ENCODE measurements at places on chromosomes 2 and 18. TPM values are rescaled to one million over a fixed set of nuclear protein-coding genes. Genes with fewer than 3 reads are reported as not detected.

- DNase-seq = no peak
Observed at GRCh38 chr2:3522961-3523421, 3.7 kb upstream of the ADI1 start.

- no peak for DNase-seq
Observed at GRCh38 chr2:229443546-229444268, 172.6 kb upstream of the PID1 start.

DNA sequence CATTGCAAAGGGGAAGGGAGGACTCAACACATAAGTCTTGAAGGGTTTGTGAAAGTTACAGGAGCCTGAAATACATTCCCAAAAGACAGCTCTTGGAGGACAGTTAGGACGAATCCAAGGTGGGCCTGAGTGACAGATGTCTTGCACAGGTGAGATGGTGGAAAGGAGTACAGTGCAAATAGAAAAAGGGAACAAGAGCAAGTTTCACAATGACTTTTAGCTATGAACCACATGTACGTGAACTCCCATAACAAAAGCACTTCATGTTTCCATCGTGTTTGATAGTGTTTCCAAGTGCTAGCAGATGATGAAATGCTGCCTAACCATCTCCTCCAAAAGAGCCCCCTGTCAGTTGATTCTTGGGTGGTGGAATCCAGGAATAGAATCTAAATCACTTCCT lies 1.8 kb downstream of the IL18RAP start:
- no peak for DNase-seq

NOL4 gene
- total RNA-seq = 1.4 TPM
